ENCODE measurements at places on chromosomes 12 and 14.

DNA sequence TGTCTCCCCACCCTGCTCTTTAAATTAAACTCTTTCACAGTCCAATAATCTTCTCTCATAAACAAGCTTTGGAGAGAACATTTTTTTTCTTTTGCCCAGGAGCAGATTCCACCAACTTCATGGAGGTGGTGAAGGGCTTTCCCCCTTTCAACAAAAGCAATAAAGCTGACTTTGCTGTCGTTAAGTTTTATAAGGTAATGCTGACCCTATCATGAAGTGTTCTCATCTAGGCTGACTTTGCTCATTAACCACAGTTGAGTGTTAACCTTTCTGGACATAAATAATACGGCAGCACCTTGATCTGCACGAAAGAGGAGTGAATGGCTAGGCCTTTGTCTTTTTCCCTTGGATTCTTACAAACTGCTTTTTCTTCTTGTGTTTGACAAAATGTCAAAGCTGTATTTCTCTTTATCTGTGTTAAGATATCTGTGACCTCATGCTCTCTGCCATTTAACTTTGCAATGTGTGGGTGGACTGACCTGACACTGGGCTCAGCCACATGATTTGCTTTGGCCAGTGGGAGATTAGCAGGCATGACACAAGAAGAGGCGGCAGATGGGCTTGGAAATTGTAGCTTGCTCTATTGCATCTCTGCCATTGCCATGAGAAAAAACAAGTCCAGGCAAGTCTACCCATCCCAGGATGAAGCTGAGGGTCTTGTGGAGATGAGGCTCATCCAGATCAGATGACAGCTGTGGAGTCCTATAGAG is 470.9 kb upstream of the CCDC196 start:
- DNase-seq, result no peak

DNA sequence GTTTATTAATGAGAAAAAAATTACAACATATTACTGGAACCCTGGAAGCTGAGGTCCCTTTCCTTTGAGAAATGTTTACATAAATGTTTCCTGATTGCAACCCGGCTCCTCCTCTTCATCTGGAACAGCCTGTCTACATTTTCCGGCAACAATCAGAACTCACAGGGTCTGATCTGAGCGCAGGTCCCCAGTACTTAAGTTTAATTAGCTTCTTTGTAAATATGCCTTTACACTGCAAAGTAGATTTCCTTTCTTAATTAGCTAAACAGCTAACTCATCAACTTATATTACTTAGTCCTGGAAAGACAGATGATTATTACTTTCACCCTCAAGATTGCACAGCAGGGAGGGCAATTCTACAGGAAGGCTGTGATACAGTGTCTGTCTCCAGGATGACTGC is 213.0 kb downstream of the MON2 start:
- DNase-seq, result no peak

- DNase-seq, result no peak
Measured at GRCh38 chr12:12167847-12168246, 97.1 kb downstream of the BCL2L14 start.

- no peak for DNase-seq
Measured at GRCh38 chr14:95452176-95452892, 64.1 kb downstream of the SYNE3 start.

- peak; percentile 36 for DNase-seq
Measured at GRCh38 chr14:33432407-33433023, 493.8 kb downstream of the NPAS3 start.
